ENCODE measurements at places on chromosomes 7 and 10.

- no peak for DNase-seq
These were observed 146.2 kb upstream of the RET start for GRCh38 chr10:42930516-42931192.

DNA sequence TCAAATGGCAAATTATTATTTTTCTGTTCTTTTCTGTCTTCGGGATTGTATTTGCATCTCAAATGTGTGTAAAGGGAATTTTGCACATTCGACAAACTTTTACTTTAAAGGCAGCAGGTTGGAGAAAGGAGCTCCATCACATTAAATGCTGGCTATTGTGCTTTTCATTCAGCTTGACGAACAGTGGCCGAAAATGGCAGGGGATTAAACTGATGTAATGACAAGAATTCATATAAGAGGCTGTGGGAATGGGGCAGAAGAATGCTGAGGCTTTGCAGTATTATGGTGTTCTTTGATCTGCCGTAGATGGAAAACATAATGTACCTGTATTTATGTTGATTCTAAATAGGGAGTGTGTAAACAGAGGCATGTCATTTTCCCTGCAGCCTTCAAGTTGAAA lies 376.0 kb downstream of the LRMDA start:
- DNase-seq: no peak

DNA sequence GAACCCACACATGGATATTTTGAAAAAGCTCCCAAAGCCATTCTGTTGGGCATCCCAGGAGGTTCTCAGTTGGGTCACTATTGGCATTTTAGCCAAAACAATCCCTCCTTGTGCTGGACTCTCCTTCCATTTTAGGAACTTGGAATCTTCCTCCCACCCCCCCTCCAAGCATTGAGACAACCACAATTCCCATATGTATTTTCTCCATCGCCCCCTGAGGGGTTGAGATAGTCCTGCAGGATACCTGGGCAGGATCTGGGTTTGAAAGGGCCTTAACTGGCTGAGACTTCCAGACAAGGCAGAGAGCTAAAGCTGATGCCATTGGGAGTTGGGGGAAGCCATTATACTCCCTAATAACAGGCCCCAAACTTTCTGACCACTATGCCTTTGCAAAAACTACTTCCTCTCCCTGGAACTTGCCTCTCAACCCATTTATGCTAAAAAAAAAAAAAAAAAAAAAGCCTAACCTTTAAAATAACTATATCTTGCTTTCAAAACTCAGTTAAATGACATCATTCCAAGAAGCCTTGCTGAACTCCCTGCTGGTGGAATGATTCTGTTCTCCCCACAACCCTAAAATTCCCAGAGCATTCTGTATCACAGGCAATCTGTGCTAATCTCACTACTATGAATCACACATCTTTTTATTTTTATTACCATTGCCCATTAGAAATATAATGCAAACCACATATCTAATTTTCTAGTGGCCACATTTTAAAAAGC lies 77.5 kb upstream of the PDE1C start:
- DNase-seq: no peak

- peak; percentile 22 for DNase-seq
These were observed at the start of gene IGFBP1 for GRCh38 chr7:45888185-45888992. TSS of gene IGFBP1 (plus strand) at chr7:45888488. CDS start at chr7:45888653, 165 bp downstream.

GRCh38 chr7:126662856-126663255 lies 589.9 kb downstream of the GRM8 start:
- no peak for DNase-seq

DNA sequence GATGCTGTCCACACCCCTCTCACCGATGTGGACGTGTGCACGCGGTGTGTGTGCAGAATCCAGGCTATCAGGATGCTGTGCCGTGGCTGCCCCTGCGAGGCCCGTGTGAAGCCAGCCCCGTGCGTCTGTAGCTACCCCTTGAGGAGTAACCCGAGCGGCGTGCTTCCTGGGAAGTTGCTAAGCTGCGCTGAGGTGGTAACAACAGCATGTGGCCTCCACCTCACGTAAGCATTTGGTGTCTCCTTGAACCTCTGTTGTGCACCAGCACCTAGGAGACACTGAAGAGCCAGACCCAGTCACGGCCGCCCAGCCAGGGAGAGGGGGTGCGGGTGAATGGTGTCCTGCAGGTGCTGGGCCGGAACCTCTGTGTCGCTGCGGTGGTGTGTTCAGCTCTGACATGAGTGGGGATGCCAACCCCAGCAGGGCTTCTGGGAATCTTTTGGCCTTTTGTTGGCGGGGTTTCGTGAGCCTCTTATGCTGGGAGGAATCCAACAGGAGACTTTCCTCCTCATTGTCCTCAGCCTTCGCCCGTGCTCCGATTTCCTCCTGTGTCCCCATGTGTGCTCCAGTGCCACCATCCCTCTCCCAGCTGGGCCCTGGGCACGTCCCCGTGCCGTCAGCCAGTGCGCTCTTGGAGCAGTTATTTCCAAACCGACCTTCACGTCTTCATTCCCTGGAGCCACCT lies 60.4 kb downstream of the DNAJB6 start:
- DNase-seq: no peak

- peak; percentile 55 for DNase-seq
These were observed 204.6 kb downstream of the ARHGAP21 start for GRCh38 chr10:24518981-24519597.

- DNase-seq: no peak
These were observed 97.4 kb downstream of the ARID5B start for GRCh38 chr10:61998937-61999336.

- DNase-seq: no peak
These were observed 19.5 kb downstream of the TSPAN15 start for GRCh38 chr10:69470463-69471384.
